Endothelial cell (in vitro differentiated cells): ENCODE measurements at places on chromosomes 2 and 18.

GRCh38 chr18:44517136-44517535 is 163.6 kb upstream of the SETBP1 start:
- H3K4me3 ChIP-seq, result no peak overlapping the region
- DNase-seq, result no peak
- H3K36me3 ChIP-seq, result no peaks in the 10 kb centered on the region
- no peaks in the 10 kb centered on the region for H3K27me3 ChIP-seq
- H3K4me1 ChIP-seq, result peaks cover 7% of the 10 kb centered on the region

DNA sequence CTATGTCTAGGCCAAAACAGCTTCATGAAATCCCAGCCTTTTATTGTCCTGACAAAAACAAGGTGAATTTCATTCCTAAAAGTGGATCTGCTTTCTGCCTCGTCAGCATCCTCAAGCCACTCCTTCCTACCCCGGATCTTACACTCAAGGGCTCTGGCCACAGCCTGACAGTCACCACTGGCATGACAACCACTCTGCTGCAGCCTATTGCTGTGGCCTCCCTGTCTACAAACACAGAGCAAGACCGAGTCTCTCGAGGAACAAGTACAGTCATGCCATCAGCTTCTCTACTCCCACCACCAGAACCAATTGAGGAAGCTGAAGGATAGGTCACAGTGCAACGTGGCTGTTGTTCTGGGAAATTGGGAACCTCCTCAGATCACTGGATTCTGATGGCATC is 106.1 kb downstream of the ICA1L start:
- H3K27ac ChIP-seq, result no peak overlapping the region
- peaks cover 19% of the 10 kb centered on the region for H3K36me3 ChIP-seq
- peaks cover 1% of the 10 kb centered on the region for H3K27me3 ChIP-seq
- H3K4me3 ChIP-seq, result no peak overlapping the region

- H3K4me1 ChIP-seq, result peaks cover 21% of the 10 kb centered on the region
- H3K4me3 ChIP-seq, result no peak overlapping the region
Observed at GRCh38 chr2:119446037-119446436, 14.4 kb downstream of the TMEM37 start.

DNA sequence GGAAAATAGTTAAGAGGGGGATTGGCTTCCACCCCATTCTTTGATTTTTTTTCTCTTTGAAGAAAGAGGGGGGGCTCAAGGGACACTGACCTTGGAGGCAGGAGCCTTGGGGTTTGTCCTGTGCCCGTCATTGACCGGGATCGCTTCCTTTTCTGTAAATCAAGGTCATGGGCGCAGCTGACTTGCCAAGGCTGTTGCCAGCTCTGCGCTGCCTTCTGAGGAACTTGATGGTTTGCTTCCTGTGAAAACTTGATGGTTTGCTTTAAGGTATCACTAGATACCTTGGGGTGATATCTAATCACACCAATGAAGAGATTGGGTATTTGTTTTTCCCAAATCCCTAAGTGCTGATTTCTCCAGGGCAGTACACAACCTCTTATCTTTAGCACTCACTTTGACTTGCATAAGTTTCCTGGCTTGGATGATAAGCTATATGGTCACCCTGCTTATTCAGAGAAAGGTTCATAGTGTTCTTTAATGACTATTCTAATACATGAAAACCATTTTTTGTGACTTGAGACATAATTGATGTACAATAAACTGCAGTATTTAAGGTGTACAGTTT is 56.0 kb downstream of the DGKD start:
- H3K36me3 ChIP-seq, result peaks cover 12% of the 10 kb centered on the region
- H3K27me3 ChIP-seq, result no peaks in the 10 kb centered on the region
- no peak overlapping the region for H3K4me3 ChIP-seq
- no peak overlapping the region for H3K27ac ChIP-seq
- no peaks in the 10 kb centered on the region for H3K4me1 ChIP-seq
- DNase-seq, result no peak

- H3K4me1 ChIP-seq, result no peaks in the 10 kb centered on the region
- no peaks in the 10 kb centered on the region for H3K27me3 ChIP-seq
- DNase-seq, result no peak
- H3K4me3 ChIP-seq, result no peak overlapping the region
- H3K36me3 ChIP-seq, result no peaks in the 10 kb centered on the region
Observed at GRCh38 chr2:70330476-70330875, 28.6 kb upstream of the FAM136A start.

DNA sequence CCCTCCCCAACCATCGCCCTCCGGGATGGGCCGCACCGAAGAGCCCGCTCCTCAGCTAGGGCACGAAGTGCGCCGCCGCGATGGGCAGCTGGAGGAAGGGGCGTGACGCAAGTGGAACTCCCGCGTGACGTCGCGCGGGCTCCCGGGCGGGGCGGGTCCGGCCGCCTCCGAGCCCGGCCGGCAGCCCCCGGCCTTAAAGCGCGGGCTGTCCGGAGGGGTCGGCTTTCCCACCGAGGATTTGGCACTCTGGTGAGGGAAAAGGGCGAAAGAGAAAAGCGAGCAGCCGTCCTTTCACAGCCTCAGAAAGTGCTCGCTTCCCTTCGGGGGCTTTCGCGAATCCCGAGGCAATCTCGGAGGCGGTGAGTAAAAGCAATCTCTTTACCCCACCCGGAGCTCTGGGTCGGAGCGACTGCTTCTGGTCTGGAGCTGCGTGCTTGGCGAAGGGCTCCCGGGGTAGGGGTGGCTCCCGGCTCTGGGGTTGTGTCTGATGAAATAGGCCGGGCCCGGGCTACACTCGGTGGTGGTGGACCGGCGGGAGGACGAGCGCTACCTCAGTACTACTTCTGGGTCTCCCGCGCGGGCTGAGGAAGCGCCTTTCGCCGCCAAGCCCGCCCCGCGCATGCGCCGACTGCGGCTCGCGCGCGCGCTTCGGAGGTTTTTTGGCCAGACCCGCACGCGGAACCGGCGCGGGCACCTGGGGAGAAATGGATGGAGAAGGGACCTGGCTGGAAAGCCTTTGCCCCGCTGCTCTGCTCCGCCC is at the start of gene RBBP8:
TSS of gene RBBP8 (plus strand) at position 123 of the 760 bp plus-strand sequence. CDS start 3,524 bp downstream, outside the sequence.
- peaks cover 18% of the 10 kb centered on the region for H3K4me1 ChIP-seq
- peak within 1 kb of the TSS; percentile 70 for H3K27ac ChIP-seq
- H3K36me3 ChIP-seq, result peaks cover 9% of the 10 kb centered on the region
- H3K27me3 ChIP-seq, result peaks cover 3% of the 10 kb centered on the region

DNA sequence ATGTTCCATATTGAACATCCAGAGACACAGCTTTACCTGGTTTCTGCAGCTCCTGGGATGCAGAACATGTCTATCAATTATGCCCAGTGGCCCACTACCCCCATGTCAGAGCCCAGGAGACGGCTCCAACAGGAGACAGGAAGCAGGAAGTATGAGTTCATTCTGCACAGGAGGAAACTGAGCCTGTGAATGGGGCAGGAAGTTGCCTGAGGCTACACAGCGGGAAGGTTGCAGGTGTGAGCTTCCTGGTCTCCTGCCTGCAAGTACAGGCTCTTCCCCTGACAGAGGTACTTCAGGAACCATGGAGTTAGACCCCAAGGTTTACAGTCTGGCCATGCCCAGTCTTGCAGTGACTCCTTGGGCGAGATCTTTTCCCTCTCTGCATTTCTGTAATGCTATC is 2.8 kb upstream of the BOK start:
- H3K36me3 ChIP-seq, result peaks cover 5% of the 10 kb centered on the region
- peak overlapping the region; percentile 84 for H3K27ac ChIP-seq
- no peak overlapping the region for H3K4me3 ChIP-seq

DNA sequence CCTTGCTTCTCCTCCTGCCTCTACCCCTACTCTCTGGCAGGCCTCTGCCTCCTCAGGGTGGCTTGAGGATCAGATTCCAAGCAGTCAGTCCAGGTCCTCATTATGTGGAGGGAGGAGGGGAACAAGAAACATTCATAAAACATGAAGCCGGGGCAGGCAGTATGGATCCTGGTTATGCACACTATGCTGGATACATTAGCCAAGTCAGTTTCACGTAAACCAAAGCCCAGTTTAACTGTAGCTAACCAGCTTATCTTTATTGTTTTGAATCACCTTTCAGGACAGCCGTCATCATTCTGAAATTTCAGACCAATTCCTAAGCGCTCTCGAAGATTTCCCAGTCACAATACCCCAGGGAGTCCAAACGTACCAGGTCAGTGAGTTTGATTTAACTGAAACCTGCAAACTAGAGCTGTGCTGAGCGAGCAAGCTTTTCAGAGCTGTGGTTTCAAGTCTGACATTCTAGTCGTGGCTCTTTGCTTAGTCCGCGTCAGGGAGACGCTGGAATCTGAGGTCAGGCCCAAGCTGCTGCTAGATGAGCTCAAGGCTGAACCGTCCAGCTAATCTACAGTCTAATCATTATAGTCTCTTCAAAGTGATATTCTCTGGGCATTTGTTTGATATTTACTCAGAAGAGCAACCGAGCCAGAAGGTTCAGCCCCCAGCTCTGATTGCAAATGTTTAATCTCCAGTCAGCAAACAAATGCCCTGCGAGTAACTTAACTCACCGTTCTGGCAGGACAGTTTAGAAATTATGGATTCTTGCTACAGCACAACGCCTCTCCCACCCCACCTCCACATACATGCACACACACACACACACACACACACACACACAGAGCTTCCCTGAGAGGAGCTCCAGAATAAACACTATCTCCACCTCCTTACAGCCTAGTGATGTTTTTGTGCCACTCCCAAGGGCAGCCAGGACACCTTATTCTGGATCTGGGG is 63.8 kb upstream of the BZW1 start:
- peaks cover 12% of the 10 kb centered on the region for H3K4me1 ChIP-seq
- DNase-seq, result no peak

DNA sequence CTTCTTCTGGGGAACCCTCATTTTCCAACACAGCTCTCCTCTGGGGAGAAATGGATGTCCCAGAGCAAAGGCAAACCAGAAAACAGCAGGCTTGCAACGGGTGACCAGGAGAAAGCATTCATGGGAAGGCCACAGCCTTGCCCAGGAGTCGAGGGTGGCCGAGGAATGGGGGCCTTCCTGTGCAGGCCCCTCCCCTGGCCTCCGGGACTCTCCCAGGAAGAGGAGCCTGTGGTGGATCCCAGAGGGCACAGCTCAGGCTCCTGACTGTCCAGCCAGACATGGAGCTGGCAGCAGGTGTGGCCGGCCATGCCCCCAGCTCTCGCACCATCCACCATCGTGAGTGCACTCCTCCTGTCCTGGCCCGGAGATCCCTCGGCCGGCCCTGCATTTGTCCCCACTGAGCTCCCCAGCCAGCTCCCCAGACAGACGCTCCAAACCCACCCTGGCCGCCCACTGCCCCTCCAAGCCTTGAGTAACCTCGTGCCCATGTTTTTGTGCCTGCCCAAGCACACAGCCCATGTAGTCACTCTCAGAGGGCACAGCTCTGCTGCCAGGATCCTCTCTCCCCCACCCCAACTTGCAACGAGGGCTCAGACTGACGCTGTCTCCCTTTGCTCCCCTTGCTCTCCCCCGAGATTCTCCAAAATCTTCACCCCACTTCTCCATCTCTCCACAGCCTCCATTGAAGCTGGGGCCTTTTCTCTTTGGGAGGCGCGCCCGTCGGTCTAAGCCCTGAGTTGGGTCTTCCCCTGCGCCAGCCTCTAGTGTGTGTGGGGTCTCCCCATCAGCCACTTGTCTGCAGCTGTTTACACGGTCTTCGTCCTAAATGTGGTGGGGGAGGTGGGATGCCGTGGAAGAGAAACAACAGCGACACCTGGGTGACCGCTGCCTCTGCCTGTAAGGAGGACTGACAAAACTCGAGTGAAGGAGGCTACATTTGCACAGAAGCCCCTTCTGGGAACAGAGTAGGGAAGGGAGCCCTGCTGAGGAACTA is 9.8 kb downstream of the PRLH start:
- no peak overlapping the region for H3K4me3 ChIP-seq
- no peaks in the 10 kb centered on the region for H3K36me3 ChIP-seq
- H3K4me1 ChIP-seq, result peaks cover 3% of the 10 kb centered on the region
- peaks cover 5% of the 10 kb centered on the region for H3K27me3 ChIP-seq
- DNase-seq, result no peak

DNA sequence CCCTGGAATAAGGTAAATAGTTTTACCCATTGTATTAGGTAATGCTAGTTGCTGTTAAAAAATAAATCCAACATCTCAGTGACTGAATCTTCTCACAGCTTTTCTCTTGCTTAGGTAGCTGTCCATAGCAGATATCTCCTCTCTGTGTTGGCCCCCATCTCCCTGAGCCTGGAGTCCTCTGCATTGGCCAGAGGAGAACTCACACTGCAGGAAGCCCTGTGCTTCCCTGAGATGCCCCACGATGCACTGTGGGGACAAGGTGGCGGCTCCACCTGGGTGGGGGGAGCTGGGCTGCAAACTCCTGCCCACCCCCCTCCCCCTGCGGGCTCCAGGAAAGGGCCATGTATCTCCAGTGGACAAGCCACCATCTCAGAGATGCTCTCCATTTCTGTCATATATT is 80.4 kb upstream of the SALL3 start:
- peaks cover 31% of the 10 kb centered on the region for H3K36me3 ChIP-seq
- no peak overlapping the region for H3K4me3 ChIP-seq
- no peak overlapping the region for H3K27ac ChIP-seq
- no peaks in the 10 kb centered on the region for H3K4me1 ChIP-seq

- no peaks in the 10 kb centered on the region for H3K27me3 ChIP-seq
- no peaks in the 10 kb centered on the region for H3K36me3 ChIP-seq
Observed at GRCh38 chr18:42274488-42275137, 319.6 kb downstream of the PIK3C3 start.

- DNase-seq, result no peak
- H3K4me1 ChIP-seq, result peaks cover 2% of the 10 kb centered on the region
- H3K4me3 ChIP-seq, result no peak overlapping the region
- H3K36me3 ChIP-seq, result peaks cover 5% of the 10 kb centered on the region
- H3K27ac ChIP-seq, result no peak overlapping the region
Observed at GRCh38 chr2:230459216-230459615, 43.2 kb downstream of the SP100 start.

GRCh38 chr18:63301434-63301833 is 18.1 kb downstream of the BCL2 start:
- peaks cover 3% of the 10 kb centered on the region for H3K27me3 ChIP-seq
- no peak for DNase-seq
- peaks cover 15% of the 10 kb centered on the region for H3K4me1 ChIP-seq
- no peak overlapping the region for H3K27ac ChIP-seq
- H3K4me3 ChIP-seq, result no peak overlapping the region

DNA sequence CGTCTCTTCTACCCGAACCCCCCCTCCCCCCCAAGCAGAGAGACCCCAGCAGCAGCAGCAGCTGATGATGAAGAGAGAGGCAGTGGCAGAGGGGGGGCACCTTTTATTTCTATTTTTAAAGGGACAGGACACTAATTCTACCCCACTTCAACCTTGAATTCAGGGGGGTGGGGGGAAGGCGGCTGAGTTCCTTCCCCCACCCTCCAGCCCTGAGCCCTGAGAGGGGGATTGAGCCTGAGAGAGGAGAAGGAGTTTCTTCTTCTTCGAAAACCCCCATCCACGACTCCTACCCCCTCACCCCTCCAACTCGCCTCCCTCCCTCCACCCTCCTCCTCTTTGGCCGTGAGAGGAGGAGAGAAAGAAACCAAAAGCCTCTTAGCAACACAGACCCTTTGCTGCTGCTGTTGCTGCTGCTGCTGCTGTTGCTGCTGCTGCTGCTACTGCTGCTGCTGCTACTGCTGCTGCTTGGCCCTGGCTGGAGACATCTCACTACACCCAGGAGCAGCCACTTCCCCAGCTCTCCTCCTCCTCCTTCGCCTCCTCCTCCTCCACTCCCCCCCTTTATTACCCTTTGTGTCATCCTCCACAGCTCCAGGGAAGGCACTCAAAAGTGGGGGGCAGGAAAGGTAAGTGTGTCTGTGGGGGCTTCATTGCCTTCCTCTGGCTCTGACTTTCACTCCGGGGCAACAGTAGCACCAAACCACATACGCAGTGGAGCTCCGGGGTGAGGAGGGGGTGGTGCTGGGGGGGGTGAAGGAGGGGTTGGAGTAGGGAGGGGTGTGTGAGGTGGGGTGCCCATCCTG is at the start of gene MBD5:
TSS of gene MBD5 (plus strand) at position 33 of the 803 bp plus-strand sequence.
- peak within 1 kb of the TSS; percentile 100 for H3K4me3 ChIP-seq
- peaks cover 10% of the 10 kb centered on the region for H3K27me3 ChIP-seq
- no peaks in the 10 kb centered on the region for H3K36me3 ChIP-seq
- peak within 1 kb of the TSS; percentile 95 for H3K27ac ChIP-seq
- DNase-seq, result peak; percentile 46

- H3K4me1 ChIP-seq, result peaks cover under 1% of the 10 kb centered on the region
- H3K27me3 ChIP-seq, result peaks cover 6% of the 10 kb centered on the region
- no peak overlapping the region for H3K4me3 ChIP-seq
- H3K36me3 ChIP-seq, result no peaks in the 10 kb centered on the region
Observed at GRCh38 chr2:10982931-10983701, 71.4 kb downstream of the KCNF1 start.
